ENCODE measurements at places on chromosomes 11 and 22. TPM values are rescaled to one million over a fixed set of nuclear protein-coding genes. Genes with fewer than 3 reads are reported as not detected.

DNA sequence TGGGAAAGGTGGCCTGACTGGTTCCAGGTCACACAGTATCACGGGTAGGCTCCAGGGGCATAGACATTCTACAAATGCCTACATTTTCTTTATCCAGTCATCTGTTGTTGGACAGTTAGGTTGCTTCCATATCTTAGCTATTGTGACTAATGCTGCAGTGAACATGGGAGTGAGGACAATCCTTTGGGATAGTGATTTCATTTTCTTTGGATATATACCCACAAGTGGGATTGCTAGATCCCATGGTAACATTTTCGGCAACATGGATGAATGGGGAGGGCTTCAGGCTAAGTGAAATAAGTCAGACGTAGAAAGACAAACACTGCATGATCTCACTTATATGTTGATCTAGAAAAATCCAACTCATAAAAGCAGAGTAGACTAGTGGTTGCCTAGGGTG lies 744.3 kb downstream of the NTM start:
- no peak for DNase-seq

Gene CBLIF
- total RNA-seq, result not detected

Gene KCNC1
- not detected for total RNA-seq

Gene CNTN5
- total RNA-seq, result 0.23 TPM

GRCh38 chr11:34909955-34910354 lies 6.2 kb downstream of the APIP start:
- DNase-seq, result no peak

Measured in posterior vena cava (tissue), 2 donors.